ENCODE measurements at places on chromosomes 16 and 17.
A peak's percentile ranks its signal among the peaks of the same experiment; 100 is the strongest.

DNA sequence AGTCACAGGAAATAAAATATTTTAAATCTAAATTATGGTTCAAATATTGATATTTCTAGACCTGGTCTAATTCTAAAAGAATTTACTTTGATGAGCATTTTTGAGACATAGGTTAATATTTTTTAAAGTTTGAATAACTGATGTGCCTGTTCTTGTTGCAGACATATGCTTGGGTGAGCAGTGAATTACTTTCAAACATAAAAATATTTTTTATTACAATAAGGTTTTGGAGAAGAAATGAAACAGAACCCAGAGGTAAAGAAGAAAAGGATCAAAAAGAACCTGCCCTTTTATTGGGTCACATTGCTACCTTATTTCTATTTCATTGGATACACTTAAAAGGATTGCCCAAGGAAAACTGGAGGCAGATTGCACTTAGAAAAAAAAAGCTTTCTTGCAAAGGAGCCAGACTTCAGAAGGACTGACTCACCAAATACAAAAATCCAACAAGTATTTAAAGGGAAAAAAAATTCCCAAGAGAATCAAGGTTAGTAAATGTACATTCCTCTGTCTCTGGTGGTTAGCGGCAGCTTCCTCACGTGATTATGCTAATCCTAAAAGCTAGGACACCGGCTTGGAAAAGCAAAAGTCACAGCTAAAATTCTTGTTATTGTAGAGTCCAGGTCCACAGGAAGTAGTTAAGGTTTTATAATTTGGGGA lies 18.5 kb downstream of the ENPP7 start:
- peak; percentile 17 for DNase-seq

DNA sequence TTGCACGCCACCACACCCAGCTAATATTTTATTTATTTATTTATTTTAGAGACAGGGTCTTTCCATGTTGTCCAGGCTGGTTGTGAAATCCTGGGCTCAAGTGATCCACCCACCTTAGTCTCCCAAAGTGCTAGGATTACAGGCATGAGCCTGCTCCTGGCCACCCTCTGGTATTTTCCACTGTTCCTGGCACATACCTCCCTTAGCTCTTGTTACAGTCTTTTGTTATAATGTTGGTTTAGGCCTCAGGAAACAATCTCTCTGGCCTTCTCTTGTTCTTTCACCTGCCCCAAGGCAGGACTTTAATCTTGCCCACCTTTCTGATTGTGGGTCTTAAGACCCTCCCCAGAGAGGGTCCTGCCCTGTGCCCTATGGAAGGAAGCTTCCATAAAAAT lies 3.6 kb upstream of the CYTH1 start:
- no peak for DNase-seq

- DNase-seq = no peak
These were observed 1597.3 kb downstream of the CDH8 start for GRCh38 chr16:60438894-60439293.

- no peak for DNase-seq
These were observed 62.1 kb downstream of the LMF1 start for GRCh38 chr16:908526-909155.

DNA sequence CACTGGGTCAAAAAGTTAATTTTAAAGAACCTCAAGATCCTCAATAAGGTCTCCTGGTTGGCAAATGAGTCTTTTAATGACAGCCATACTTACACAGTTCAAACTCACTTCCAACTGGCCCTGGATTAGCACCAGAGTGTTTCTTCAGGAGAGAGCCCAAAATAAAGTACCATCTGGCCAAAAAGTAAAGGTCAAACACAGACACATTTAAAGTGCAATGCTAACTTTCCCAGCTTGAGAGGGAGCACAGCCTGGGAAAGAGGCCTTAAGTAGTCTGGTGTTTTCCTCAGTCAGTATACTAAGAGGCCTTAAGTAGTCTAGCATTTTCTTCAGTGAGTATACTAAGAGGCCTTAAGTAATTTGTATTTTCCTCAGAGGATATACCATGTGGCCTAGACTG lies 46.6 kb upstream of the ERN1 start:
- no peak for DNase-seq

DNA sequence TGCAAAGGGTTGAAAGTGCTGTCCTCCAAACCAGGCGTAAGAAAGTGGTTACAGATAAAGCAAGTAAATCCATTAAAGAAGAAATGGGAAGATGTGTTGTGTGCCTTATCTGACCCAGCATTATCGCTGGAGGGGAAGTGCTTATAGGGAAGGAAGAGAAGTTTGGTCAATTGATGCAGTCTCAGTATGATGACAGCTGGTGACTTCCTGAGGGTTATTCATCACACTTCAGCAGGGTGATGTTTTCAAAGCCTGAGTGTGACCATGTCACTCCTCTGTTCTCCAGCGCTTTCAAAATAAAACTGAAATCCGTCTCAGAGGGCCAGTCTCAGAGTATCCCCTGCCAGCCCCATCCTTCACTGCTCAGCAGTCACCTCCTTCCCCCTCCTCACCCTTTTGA lies 505.4 kb upstream of the RBFOX1 start:
- DNase-seq = no peak

- no peak for DNase-seq
These were observed 80.3 kb upstream of the CES5A start for GRCh38 chr16:55955424-55955823.

GRCh38 chr16:3874242-3874641 lies 6.3 kb downstream of the CREBBP start:
- no peak for DNase-seq

- no peak for DNase-seq
These were observed 1431.1 kb downstream of the CDH8 start for GRCh38 chr16:60605176-60605575.

- DNase-seq = no peak
These were observed 181.2 kb upstream of the CIBAR2 start for GRCh38 chr16:85293458-85293857.

- DNase-seq = peak; percentile 92
These were observed 128.6 kb downstream of the SOX9 start for GRCh38 chr17:72249441-72249840.

- DNase-seq = no peak
These were observed 29.4 kb downstream of the CCR7 start for GRCh38 chr17:40535924-40536294.

GRCh38 chr17:47176389-47176826 lies 12.7 kb downstream of the CDC27 start:
- no peak for DNase-seq

GRCh38 chr16:24986512-24987303 lies 28.5 kb downstream of the ARHGAP17 start:
- DNase-seq = peak; percentile 39

GRCh38 chr17:79387783-79388182 lies 223.1 kb downstream of the RBFOX3 start:
- DNase-seq = no peak

DNA sequence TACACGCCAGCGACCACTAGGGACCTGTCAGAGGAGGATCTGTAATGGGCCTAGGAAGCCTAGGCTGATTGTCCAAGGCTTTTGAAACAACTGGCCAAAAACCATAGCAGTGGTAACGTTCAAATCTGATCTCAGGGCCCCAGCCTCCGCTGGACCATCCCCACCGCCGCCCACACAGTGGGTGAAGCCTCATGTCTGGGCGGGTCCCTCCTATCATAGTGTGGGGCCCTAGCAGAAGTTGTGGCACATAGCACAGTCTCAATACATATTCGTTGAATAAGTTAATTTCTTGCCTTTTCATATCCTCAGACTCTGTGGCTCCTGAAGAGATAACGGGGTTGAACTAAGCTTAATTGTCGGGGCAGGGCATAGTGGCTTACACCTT lies 818 bp downstream of the DPH1 start:
- DNase-seq = no peak

DNA sequence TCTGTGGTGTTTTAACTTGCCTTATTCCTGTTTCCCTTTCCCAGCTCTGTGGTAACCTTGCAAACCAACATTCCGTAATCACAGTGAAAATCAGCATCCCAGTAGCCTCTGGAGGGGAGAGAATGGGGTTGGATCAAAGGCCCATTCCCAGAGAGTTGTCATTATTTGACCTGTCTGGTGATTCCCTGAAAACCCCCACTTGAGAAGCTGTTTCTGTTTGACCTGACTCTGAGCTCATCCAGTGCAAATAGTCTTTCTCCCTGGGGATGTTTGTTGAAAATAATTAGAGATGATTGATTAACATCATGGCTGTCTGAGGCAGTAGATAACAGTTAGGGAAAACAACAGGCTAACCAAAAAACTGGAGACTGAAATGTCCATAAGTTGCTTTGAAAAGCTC lies 3.0 kb downstream of the CACNG1 start:
- no peak for DNase-seq

- no peak for DNase-seq
These were observed 2.5 kb upstream of the RAB11FIP4 start for GRCh38 chr17:31388770-31389656.

DNA sequence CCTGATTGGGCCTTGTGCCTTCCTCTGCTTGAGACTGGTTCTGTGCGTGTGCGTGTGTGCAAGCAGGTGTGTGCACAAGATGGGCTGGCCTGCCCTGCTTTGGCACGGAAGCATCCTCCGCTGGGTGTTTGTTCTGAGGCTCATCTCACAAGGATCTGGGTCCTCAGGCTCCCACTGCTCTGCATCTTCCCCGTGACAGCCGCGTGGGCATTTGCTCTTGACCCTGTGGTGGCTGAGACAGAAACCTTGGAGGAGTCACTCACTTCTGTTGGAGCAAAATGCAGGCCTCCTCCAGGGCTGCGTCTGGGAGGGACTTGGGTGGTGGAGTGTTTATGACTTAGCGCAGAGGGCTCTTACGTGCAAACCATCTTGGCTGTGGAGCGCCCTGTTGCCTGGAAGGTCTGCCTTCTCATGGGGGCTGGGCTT lies 119.2 kb downstream of the RPTOR start:
- no peak for DNase-seq

GRCh38 chr17:49045376-49045775 lies 48.2 kb downstream of the IGF2BP1 start:
- DNase-seq = no peak

DNA sequence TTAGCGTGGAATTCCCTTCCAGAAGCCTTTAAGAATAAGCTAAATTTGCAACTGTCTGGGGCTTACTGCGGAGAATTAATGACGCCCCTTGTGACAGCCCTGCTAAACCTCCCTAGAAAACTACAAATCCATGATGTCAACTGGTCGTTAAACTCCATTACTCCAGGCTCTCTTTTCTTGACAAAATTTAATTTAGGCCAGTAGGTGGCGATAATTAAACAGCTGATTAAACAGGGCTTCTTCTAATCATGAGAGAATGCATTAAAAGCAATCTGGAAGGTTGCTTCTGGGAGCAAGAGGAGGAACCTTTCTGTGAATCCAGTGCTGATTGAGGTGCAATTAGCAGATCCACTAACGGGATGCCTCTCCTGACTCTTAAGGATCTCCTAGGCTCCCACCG lies 8.1 kb upstream of the NLRP1 start:
- DNase-seq = peak; percentile 47

DNA sequence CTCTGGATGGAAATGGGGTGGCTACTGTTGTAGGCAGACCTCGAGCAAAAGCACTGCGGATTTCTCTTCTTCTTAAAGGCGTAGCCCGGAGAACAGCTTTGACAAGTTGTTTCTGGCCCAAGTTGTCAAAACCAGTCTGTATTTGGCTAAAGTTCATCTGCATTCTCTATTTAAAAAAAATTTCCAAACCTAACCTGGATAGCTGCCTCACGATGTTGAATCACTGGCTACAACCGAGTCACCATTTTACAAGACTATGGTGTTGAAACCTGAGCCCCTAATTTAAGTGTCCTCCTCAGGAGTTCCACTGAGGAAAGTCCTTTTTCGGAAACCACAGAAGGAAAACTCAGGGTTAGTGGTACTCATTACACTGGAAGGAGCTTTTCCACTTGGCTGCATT lies 1.5 kb downstream of the SLC16A6 start:
- peak; percentile 71 for DNase-seq

GRCh38 chr16:89478576-89479221 lies 11.7 kb downstream of the ANKRD11 start:
- DNase-seq = peak; percentile 96

DNA sequence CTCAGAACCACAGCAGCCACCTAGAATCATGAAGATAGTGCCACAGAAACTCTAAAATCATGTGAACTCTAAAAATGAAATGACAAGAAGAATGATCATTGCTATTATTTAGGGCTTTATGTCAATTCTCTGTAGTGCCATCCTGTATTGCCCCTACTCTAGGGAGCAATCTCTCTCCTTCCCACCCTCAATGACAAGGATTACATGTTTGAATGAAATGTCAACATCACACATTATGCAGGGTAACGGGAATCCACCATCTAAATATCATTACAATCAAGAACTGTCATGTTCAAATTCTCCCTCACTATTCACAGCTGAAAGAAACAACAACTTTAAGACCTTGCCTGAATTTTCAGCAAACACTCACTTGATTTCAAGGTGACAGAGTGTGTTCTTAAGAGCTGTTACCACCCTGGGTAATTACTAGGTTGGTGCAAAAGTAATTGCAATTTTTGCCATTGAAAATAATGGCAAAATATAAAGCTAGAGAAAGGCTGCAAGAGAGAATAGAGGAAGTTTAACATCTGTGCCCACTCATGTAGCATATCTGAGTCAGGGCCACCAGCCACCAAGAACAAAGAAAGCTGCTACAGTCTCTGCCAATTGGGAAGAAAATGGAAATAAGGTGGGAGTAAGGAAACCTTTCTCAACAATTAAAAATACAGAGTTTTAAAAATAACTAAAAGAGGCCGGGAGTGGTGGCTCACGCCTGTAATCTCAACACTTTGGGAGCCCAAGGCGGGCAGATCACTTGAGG lies 112.8 kb upstream of the PSMD7 start:
- DNase-seq = no peak

DNA sequence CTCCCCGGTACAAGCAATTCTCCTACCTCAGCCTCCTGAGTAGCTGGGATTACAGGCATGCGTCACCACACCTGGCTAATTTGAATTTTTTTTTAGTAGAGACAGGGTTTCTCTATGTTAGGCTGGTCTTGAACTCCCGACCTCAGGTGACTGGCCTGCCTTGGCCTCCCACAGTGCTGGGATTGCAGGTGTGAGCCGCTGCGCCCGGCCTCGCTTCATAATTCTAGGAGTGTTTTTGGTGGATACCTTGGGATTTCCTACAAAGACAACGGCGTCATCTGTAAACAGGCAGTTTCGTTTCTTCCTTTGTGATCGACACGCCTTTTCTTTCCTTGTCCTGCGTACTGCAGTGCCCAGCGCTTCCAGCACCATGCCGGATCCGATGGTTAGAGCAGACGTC lies 60.9 kb upstream of the GNG13 start:
- no peak for DNase-seq

DNA sequence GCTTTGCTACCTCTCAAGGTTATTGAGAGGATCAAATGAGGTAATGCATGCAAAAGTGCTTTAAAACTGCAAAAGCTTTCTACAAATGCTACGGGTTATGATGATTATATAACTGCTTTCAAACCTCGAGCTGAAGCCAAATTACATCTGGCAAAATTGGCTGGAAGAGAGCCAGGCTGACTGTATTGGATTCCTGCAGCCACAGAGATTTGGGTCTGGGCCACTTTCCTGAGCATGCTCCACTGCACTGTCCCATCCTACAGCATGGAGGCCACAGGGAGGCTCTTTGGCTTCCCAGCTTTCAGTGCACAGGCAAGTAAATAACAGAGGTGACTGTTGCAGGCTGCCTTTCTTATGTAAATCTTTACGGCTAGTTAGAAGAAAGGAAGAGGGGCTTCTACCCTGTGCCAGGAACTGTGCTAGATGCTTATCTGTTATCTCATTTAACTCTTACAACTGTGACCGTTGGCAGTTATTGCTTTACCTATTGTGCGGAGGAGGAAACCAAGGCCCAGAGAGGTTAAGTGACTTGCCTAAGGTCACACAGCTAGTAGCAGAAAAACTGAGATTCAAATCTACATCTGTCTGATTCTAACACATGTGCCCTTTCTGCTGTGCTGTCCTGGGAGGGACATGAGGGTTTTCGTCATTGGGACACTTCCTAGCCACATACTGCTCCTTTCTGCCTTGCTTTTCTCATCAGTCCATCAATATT lies 121.8 kb downstream of the SPACA3 start:
- DNase-seq = no peak
